HEK293T (cell line): ENCODE measurements at places on chromosomes 7 and 10.
A peak's percentile ranks its signal among the peaks of the same experiment; 100 is the strongest.

GRCh38 chr7:48298779-48299178, 127.5 kb downstream of the ABCA13 start:
- DNase-seq, result no peak

DNA sequence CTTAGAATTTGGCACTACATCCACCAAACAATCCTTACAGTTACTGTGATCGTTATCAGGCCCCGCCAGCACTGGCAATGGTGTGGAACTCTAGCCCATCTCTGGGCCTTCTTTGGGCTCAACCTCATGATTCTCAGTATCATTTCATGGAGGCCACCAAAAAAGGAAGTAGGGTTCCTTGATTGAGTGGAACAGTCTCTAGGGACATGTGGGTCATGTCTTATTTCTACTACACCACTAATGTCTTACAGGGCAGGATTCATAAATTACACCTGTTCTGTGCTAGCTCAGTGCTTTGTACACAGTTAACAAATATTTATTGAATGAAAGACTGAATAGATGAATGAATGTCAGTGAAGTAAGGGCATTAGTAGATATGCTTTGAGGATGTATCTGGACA, 53.9 kb downstream of the AP3M1 start:
- no peak for DNase-seq

GRCh38 chr7:9302436-9302835, 869.0 kb downstream of the NXPH1 start:
- DNase-seq, result no peak

DNA sequence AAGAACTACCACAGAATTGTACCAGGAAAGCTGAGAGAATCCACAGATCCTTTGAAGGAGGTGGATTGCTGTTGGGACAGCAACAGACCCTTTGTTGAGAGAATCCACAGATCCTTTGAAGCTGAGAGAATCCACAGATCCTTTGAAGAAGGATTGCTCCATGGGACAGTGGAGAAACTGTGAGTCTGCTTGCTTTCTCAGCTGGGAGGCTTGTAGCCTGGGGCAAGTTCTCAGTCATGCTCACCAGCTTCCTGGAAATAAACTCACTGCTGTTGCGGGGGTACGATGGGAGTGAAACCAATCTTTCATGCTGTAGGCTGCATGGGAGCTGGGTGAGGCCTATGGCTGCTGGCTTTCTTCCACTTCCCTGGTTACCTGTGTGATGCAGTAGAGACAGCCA, 106.3 kb downstream of the C7orf25 start:
- DNase-seq, result no peak

- no peak for DNase-seq
Measured at GRCh38 chr10:46545861-46546590, 10.4 kb downstream of the GPRIN2 start.

DNA sequence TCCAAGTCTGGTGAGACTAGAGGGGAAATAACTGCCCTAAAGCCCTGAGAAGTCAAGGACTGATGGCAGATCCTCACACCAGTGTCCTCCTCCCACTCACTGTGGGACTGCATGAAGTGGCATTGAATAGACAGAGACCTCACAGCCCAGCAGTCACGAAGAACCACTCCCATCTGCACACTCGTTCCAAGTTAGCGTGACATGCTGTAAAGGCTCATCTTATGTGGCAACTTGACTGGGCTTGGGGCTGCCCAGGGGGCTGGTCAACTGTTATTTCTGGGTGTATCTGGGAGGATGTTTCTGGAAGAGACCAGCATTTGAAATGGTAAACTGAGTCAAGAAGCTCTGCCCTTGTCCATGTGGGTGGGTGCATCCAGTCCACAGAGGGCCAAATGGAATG, 104.7 kb downstream of the ADARB2 start:
- DNase-seq, result no peak

DNA sequence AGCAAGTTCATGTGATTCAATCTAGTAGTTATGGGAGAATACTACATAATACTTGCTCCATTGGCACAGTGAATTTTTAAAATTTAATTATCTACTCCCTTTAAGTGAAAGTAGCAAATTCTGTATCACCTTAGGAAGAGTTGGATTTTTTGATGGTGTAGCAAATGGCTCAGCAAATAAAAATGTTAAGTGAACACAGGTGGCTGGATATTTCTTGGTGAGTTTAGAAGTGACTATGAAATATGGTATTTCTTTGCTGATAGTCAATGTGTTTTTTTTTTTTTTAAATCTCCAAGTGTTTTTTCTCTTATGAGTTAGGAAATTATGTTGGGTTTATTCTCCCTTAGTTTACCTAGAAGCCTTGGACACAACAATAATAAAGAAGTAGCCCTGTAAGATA, 67.8 kb downstream of the CREM start:
- no peak for DNase-seq

DNA sequence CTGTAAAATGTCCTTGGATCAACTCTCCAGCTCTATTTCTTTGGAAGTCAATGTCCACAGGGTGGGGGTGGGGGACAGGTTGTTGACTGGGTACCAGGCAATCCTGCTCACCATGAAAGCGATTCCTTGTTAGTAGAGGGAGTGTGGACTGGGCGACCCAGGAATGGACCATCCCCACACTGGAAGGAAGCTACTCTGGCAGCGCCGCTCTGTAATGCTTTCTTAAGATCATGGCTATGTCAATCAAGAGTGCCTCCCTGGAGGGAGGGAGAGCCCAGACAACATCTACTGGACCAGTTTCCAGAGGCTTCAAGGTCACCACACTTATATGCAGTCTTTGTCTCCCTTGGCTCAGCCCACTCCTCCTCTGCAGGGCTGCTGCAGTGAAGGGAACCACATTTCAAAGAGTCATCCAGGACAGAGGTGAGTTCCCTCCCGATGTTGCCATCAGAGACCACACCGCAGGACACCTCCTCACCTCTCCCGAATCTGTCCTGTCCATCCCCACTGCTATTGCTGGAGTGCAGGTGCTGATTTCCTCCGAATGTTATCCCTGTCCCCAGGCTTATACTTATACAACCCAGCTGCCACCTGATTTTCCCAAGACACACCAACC, 6.9 kb downstream of the GIMAP5 start:
- no peak for DNase-seq

DNA sequence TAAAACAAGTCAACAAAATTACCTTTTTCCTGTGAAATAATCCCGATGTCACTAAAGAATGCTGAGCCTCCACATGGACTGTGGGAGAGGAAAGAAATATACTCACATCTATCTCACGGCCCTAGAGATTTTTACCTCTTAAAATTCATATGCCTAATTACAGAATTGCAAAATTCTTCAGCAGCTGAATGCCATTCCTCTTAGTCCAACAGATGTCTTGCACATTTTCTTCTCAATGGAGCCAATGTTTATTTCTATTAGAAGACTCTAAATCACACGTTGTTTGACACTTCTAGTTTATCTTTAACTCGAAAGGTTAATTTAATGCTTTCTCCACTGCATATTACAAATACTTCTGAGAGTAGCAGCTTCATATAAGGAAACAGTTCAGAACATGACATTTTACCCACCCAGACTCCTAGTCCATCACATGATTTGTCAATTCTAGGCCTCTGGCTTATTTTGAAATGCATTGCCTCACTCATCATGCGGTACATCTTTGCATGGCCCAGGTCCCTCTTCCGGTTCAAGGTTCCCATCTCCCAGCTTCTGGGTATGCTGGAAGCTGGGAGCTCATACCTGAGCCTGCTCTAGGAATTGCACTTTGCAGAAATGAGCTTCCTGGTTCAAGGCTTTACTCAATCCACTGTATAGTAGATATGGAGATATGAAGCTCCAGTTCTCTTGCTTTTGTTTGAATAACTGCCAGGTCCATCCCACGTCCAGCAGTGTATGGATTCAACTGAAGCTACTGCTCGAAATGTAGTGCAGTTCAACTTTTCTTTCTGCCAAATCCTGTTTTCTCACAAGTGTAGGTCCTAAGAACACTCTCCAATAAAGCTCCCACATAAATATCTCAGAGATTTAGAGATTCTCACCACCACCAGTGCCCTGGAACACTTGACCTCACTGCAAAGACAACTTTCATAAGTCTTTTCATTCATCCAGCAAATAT, 306.2 kb downstream of the GPR37 start:
- no peak for DNase-seq

- DNase-seq, result no peak
Measured at GRCh38 chr7:95011146-95011928, 103.9 kb downstream of the PPP1R9A start.

DNA sequence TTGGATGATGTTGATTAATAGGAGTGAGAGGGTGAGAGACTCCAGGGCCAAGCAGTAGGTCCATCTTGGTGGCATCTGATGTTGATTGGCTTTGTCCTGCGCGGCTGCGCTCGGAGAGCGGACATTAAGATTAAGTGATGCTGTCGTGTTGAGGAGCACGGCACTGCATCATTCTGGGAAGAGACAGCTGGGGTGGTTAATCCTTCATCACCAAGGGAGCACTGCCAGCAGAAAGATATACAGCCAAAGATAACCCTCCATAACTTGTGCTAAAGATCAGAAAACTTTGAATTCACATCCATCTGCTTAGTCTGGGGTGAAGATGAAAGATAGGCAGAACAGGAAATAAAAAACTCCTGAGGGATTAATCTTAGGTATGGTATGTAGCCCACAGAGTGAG, 208.3 kb downstream of the LRMDA start:
- DNase-seq, result no peak

DNA sequence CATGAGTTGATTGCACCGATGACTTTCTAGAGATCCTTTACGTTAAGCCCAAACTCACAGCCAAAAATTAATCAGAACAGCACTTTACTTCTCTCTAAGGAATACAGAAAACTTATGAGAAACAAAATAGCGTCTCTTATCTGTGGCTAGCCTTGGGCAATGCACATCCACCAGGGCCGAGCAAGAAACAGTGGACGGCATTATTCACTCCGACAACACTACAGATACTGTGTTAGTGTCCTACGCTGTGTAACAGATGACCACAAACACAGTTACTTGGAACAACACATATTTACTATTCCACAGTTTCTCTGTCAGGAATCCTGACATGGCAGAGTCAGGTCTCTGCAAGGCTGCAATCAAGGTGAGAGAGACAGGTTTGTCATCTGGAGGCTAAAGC, 598.3 kb upstream of the ADARB2 start:
- DNase-seq, result no peak

DNA sequence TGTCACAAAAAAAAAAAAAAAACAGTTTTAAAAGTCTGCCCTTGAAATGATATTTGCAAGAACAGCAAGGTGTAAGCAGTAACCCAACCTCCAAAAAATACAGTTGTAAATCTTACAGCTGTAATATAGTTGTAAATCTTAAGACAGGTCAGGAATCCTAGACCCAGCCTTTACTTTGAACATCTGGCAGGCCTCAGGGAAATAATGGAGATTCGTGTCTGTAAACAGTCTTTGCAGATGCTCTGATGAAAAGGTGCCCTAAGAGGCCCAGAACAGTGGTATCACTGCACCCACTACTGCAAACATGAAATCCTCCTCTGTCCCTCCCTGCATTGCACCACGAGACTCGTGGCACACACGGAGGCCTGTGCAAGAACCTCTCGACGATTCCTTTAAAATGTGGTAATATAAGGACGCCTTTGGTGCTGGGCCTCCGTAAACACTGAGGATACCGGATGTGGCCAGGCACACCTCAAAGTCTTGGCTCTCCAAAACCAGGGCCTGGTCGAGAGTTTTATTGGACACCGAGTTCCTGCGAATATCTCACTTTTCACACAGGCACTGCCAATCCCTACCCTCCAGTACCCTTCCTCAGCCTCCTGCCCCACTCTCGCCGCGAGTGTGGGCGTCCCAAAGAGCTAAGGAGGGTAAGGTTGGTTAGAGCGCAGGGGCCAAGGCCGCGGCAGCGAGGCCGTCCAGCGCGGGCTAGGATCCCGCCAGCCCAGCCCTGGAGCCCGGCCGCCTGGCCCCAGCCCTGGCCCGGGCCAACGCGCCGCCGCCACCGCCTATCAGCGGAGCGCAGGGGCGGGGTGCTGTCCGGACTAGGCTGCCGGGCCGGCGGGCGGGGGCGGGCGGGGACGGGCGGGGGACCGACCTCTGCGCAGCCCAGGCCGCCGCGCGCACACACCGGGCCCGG, at the start of gene REEP3:
Gene REEP3 (plus strand): TSS at position 902 of the 916 bp plus-strand sequence. CDS start 145 bp downstream, outside the sequence.
- DNase-seq, result peak; percentile 69

GRCh38 chr10:18666810-18667209, 7.6 kb downstream of the ARL5B start:
- DNase-seq, result no peak

DNA sequence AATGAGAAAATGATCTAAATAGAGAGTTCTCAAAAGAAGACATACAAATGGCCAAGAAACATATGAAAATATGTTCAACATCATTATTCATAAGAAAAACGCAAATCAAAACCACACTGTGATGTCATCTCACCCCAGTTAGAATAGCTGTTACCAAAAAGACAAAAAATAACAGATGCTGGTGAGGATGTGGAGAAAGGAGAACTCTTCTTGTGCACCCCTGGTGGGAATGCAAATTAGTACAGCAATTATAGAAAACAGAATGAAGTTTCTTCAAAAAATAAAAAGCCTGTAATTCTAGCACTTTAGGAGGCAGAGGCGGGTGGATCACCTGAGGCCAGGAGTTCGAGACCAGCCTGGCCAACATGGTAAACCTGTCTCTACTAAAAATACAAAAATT, 199.3 kb downstream of the PARD3 start:
- DNase-seq, result no peak

DNA sequence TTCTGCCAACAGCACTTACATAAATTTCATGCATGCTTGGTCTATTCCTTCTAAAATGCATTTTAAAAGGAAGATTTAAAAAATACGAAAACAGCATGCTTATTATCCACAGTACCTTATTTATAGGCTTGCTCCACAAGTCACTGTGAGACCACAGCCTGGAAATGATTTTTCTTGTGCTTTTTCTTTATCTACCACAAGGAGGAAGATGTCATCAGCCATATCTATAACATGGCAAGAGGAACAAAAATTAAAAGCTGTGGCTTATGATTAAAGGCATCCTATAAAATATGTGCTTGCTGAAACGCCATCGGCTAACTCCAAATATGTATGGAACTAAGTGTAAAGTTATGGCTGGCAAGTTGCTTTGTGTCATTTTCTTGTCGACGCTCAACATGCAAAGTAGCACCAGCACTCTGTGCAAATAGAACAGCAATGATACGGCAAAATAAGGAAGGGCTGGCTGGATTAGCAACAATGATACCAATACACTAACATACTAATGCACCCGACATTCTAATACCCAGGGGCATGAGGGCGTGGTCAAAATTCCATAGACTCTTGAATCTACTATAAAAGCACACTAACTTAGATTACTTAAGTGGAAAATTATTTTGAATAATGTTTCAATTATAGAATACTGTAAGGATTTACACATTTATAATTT, 41.2 kb upstream of the AKR1E2 start:
- no peak for DNase-seq

- no peak for DNase-seq
Measured at GRCh38 chr7:123836656-123837055, 8.3 kb upstream of the HYAL4 start.

DNA sequence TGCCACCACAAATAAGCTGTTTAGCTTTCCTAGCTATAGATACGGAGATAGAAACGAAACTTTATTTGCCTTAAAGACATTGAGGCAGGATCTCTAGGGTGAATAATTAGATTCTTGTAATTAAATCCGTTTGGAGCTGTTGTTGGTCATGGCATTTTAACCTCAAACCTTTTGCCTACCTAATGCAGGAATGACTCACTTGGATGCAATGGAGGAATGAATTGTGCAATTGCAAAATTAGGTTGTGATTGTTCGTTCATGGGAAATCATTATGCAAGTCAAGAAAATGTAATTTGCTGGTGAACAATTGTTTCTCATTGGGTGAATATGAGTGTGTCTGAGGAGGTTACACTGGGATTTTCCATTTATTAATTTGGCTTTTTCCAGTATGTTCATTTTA, 703.5 kb downstream of the GATA3 start:
- DNase-seq, result no peak

- DNase-seq, result no peak
Measured at GRCh38 chr10:124722798-124723783, 21.1 kb downstream of the FAM53B start.

GRCh38 chr7:38169847-38170246, 8.2 kb upstream of the STARD3NL start:
- DNase-seq, result no peak
